ENCODE measurements at places on chromosomes 1 and 21.
A peak's percentile ranks its signal among the peaks of the same experiment; 100 is the strongest.

GRCh38 chr1:36342426-36343185 is 19.2 kb upstream of the EVA1B start:
- DNase-seq: peak; percentile 55

DNA sequence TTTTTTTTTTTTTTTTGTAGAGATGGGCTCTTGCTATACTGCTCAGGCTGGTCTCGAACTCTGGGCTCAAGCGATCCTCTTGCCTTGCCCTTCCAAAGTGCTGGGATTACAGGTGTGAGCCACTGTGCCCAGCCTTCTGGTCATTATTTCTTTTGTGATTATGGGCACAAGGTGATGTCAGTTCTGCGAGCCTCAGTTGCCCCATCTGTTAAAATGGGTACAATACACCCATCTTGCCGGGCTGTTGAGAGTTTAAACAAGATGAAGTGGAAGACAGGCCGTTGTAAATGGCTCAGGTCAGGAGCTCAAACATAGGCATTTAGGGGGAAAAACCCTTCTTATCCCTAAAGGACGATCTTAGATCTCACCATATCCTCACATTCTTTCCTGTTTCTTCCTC is 53.7 kb upstream of the WNT4 start:
- no peak for DNase-seq

DNA sequence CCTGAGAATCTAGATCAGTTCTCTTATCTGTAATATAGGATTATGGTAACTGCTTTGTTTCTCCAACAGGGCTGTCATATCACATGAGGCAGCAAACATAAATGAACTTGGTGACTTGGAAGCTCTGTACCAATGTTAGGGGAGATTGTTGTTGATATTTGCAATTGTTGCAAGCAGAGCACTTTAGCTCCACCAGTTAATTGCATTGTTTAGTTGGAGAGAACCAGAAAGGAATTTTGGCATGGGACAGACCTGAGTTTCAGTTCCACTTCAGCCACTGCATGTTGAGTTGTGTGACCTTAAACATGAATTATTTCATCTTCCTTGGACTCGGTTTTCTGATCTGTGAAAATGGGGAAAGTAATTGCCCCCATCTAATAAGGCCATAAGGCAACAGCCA is 142.3 kb upstream of the JUN start:
- no peak for DNase-seq

DNA sequence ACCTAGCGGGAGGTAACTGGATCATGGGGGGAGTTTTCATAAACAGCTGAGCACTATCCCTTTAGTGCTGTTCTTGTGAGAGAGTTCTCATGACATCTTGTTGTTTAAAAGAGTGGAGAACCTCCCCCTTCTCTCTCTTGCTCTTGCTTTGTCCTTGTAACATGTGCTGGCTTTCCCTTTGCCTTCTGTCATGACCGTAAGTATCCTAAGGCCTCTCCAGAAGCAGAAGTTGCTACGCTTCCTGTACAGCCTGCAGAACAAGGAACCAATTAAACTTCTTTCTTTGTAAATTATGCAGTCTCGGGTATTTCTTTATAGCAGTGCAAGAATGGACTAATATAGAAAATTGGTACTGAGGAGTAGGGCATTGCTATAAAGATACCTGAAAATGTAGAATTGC is 515.6 kb downstream of the NEGR1 start:
- no peak for DNase-seq

- DNase-seq: no peak
Measured at GRCh38 chr1:19260211-19261138, 8.9 kb downstream of the MRTO4 start.

- peak; percentile 47 for DNase-seq
Measured at GRCh38 chr1:64019818-64020217, 183.6 kb upstream of the UBE2U start.

GRCh38 chr1:168114845-168115244 is 21.9 kb downstream of the GPR161 start:
- DNase-seq: no peak

DNA sequence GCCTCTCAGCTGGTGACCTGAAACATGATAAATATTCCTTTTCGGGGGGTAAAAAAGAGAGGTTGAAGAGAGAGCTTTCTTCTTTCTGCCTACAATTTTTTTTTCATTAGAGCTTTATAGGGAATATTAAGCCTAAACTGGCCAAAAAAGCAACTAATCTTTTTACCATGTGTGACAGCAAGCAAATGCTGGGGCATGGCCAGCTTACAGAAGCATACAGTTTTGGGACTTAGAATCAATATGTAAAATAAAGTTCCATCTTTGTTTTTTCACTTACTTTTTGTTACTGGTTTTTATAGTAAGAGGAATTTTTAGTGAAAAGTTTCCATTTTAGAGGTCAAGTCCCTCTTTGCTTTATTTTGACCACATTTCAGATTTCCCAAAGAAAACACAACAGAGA is 301.2 kb upstream of the DEPDC1 start:
- DNase-seq: no peak

- DNase-seq: no peak
Measured at GRCh38 chr1:64122588-64122987, 80.8 kb upstream of the UBE2U start.

DNA sequence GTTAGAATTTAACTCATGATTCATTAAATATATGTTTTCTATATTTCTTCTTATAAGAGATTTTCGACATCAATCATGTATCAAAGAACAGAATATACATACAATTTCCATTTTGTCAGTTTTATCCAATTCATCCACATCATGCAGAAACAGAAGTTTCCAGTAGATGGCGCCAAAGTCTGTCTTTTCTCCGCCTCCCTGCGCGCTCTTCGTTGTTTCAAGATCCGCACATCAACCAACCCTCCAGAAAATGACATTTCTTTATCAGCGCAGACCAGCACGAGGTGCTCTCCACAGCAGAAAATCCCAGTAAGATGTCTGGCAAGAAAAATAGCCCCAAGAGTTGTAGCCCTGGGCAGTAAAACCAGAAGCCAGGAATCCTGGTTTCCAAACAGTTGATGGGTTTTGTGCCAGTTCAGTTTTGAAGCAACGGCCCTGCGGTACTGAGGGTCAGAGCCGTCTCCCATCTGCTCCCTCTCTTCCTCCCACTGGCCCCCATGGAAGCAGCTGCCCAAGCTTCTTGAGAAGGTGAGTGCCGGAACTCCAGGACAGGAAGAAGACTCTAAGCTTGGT is 38.6 kb upstream of the GPR137B start:
- no peak for DNase-seq

GRCh38 chr1:230573658-230574057 is 68.6 kb upstream of the COG2 start:
- DNase-seq: no peak

- DNase-seq: no peak
Measured at GRCh38 chr1:198925567-198925966, 286.7 kb downstream of the PTPRC start.

GRCh38 chr1:110012100-110012780 is 22.2 kb upstream of the STRIP1 start:
- DNase-seq: no peak

DNA sequence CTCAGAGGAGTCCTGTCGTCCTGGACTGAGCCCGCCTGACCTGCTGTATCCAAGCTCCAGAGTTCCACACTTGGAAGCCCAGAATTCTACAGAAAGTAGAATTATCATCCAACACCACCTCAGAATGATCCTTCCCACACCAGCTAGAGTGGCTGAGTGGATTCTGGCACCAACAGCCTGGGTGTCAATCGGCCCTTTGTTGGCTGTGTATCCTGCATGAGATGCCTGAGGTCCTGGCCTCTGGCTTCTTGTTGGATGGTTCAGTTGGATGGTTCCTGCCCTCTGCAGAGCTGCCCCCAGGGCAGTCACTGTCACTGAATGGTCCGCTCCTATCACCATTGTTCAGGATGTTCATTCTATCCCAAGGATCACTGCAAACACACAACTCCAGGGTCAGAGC is 49.8 kb downstream of the PGBD5 start:
- DNase-seq: no peak

DNA sequence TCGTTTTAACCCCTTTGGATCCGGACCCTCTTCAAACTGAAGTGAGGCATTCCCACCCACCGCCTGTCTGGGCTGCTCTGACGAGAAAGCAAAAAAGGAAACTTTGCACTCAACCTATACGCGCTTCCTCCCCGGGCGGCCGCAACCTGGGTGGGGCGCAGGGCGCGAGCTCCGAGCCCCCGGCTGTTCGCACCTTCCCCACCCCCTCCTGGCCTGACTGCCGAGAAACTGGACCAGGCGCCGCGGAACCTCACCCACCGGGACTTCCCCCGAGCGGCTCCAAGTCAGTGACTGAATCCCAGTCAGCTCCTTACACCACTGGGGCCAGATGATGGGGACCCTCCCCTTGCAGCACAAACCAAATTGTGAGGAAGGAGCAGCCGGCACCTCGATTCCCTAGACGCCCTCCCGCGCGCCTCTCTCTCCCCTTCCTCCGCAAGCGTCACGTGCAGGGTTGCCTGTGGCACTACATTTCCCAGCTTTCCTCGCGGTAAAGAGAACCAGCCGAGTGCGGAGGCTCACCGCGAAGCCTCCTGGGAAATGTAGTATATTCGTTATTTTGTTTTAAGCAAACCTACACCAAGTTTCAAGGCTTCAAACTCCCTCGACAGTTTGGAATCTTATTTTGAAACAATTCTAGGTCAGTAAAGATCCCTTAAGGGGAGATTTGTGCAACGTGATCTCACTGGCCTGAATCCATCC is at the start of gene RAB29:
Gene RAB29, minus strand, starts transcription at position 468 of the 702 bp plus-strand sequence. CDS start 526 bp downstream, outside the sequence.
- DNase-seq: peak; percentile 90

GRCh38 chr1:207033302-207033701 is 746 bp upstream of the C1orf116 start:
- no peak for DNase-seq

GRCh38 chr21:37484535-37485474 is 118.2 kb downstream of the DYRK1A start:
- DNase-seq: no peak

Measured in Peyer's patch (tissue), 4 donors.